ENCODE measurements at places on chromosomes 16 and 17. TPM values are rescaled to one million over a fixed set of nuclear protein-coding genes. Genes with fewer than 3 reads are reported as not detected.

DNA sequence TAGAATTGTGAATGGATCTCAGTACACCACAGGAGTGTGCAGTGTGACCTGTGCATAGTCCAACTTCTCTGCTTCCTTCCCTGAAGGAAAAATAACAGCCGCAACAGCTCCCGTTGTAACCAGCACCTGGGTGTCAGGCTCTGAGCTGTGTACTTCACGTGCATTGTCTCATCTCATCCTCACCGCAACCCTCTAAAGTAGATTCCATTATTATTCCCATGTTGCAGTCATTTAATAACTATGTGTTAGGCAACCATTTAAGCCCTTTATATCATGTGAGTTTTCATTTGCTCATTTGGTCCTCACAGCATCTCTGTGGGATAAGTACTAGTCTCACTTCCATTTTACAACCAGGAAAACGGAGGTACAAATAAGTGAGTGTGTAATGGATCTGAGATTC, 247.0 kb upstream of the MAF start:
- no peak for DNase-seq

DNA sequence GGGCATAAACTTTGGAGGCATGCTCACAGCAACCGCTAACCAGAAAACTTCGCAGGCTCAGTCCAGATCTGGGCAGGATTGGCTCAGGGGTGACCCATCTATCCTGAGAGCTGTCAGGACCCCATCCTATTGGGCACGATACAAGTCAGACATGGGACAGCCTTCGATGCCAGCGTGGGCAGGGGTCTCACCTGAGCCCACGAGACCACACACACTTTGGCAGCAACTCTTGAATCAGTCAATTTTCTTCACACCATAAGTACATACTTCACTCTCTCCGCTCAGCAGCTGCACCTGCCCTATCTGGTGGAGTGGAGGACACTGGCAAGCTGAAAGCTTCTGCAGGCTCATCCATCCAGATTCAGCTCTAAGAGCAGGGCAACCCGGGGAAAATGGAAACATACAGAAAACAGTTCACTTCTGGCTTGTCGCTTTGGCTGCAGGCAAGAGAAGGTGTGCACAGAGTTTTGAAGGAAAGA, 48.3 kb downstream of the ZFHX3 start:
- no peak for DNase-seq

NPIPA7 gene
- polyA plus RNA-seq = 11.2 TPM

- DNase-seq = no peak
Measured at GRCh38 chr16:19583665-19584300, 28.3 kb downstream of the VPS35L start.

- no peak for DNase-seq
Measured at GRCh38 chr17:4740584-4740983, 856 bp upstream of the CXCL16 start.

GRCh38 chr17:47238321-47239010, 15.2 kb upstream of the ITGB3 start:
- DNase-seq = no peak

GRCh38 chr17:9436630-9437029, 139.0 kb downstream of the STX8 start:
- no peak for DNase-seq

GRCh38 chr17:73228748-73229236, 32.9 kb downstream of the CPSF4L start:
- no peak for DNase-seq

MIEN1 gene
- polyA plus RNA-seq = 44.6 TPM

ZSCAN10 gene
- 0.18 TPM for polyA plus RNA-seq

- DNase-seq = no peak
Measured at GRCh38 chr16:51939378-51939871, 607.5 kb downstream of the TOX3 start.

DNA sequence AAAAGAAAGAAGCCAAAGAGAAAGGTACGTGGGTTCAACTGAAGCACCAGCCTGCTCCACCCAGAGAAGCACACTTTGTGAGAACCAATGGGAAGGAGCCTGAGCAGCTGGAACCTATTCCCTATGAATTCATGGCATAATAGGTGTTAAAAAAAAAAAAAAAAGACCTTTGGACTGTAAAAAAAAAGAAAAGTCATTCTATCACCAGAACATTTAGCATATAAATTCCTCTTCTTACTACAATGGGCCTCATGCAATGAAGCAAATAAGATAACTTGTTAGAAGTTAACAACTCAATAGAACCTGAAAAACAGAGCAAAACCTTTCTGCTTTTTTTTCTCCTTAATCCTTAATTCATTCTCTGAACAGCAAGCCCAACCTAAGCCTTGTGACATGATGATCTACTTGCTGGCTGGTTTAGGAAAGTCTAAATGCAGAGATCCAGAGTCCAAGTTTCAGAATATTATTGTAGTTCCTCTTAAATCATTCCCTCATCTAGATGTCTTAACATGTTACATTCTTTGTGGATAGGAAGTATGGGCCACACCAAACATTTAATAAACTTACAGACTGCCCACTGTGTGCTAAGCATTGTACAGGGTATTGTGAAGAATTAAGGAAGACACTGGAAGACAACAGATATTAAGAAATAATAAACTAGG, 45.4 kb downstream of the BRCA1 start:
- DNase-seq = no peak

DNA sequence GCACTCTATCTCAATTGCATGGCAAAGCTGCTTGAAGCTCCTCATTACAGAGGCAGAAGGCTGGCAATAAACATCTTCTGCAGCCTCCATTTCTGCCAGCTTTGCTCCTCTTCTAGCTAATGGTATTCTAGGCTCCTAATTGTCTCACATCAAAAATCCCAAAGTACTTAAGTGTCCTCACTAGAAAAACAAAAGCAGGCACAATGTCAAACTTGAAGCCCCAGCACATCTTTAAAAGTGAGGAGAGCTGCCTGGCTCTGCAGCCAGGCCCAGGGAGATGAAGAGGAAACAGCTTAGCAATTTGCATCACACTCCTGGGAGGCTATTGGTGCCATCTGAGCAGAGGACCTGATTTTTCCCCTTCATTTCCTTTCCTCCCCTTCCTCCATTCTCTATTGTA, 197.1 kb downstream of the KCNJ2 start:
- DNase-seq = no peak

DNA sequence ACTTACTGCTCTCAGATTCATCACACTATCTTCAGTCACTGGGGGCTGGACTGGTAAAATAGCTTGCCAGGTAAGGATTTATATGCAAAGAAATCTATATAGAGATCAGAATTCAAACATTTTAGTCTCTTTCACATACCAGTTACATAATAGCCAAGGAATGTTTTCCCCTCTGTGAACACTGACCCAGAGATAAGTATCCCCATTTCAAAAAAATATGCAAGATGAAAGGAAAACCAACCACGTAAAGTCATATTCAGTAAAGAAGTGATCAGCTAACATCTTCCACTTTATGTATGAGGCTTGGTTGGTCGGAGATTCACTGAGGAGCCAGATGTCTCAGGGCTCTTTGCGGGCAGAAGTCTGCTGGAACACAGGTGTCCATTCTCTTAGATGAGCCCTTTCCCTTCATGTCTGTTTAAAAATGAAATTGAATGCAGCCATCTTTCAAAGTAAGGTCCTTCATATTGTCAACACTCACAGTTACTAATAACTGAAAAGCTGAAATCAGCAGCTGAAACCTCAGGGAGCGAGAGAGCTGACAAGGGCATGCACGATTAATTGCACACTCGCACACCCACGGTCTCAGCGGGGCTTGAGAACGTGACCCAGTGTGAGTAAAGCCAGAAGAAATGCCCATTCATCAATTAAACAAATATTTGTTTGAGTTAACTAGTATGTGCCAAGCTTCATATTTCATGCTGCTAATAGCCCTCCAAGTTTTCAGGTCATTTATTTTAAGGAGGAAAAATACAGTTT, 161.2 kb downstream of the MRTFB start:
- no peak for DNase-seq

GRCh38 chr16:7597677-7598076, 265.0 kb downstream of the RBFOX1 start:
- no peak for DNase-seq

GRCh38 chr16:50718061-50718760, 23.7 kb upstream of the CYLD start:
- no peak for DNase-seq

GRCh38 chr16:5891296-5891695, 793.7 kb upstream of the EEF2KMT start:
- no peak for DNase-seq

DNA sequence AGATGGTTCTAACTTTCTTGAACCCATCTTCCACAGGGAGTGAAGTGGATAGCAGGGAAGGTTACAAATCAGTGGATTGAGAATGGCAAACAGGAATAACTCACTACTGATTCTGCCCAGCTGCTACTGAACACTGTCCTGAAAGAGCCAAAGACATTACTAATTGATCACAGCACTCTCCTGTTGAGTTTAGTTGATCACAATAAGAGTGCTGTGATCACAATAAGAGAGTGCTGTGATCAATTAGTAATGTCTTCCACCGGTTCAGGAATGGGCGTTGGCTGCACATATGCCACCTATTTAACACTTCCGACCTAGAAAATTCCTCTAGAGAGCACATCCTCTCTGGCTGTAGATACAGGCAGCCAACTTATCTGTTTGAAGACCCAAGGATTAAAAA, 11.4 kb downstream of the CFAP97D1 start:
- no peak for DNase-seq

DNA sequence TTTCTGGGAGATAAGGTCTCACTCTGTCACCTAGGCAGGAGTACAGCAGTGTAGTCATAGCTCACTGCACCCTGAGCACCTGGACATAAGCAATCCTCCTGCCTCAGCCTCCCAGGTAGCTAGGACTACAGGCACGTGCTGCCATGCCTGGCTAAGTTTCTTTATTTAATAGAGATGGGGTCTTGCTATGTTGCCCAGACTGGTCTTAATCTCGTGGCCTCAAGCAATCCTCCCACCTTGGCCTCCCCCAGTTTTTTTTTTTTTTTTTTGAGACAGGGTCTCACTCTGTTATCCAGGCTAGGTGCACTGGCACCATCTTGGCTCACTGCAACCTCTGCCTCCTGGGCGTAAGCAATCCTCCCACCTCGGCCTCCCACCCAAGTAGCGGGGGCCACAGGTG, 21.1 kb downstream of the DDX19B start:
- no peak for DNase-seq

All from left renal cortex interstitium (tissue), 4 donors.